ENCODE measurements at places on chromosomes 16 and 17. TPM values are rescaled to one million over a fixed set of nuclear protein-coding genes. Genes with fewer than 3 reads are reported as not detected.
A peak's percentile ranks its signal among the peaks of the same experiment; 100 is the strongest.

The LGALS3BP gene
- 21.7 TPM for total RNA-seq

The HAS3 gene
- total RNA-seq, result 4.2 TPM

The SECTM1 gene
- not detected for total RNA-seq

The ABCC12 gene
- 0.07 TPM for total RNA-seq

The SYCE1L gene
- total RNA-seq, result 24.8 TPM

The NPB gene
- total RNA-seq, result 1.1 TPM

The TBC1D3E gene
- total RNA-seq, result not detected

The ABCA3 gene
- 19.6 TPM for total RNA-seq

The NPIPB6 gene
- total RNA-seq, result 1.5 TPM

The KRTAP3-3 gene
- total RNA-seq, result not detected

The ASIC2 gene
- total RNA-seq, result not detected

The CES3 gene
- 2.4 TPM for total RNA-seq

The ABCC6 gene
- total RNA-seq, result 0.77 TPM

The SNX20 gene
- total RNA-seq, result not detected

The KRTAP3-1 gene
- not detected for total RNA-seq

The AURKB gene
- total RNA-seq, result 186 TPM

DNA sequence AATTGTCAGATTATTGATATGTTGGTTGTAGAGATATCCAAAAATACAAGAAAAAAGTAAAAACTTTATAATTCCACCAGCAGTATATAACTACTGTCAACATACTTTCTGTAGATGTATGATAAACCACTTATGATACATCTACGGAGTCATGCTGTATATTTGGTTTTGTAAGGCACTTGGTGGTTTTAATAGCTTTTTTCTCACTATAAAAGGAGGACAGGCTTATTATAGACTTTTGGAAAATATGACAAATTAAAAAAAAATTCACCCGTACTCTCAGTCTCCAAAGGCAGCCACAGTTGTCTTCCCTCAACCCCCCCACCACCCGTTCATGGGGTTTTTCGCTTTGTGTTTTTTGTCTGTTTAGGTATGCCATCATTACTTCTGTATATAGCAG lies 14.8 kb downstream of the RAI1 start:
- DNase-seq, result no peak

DNA sequence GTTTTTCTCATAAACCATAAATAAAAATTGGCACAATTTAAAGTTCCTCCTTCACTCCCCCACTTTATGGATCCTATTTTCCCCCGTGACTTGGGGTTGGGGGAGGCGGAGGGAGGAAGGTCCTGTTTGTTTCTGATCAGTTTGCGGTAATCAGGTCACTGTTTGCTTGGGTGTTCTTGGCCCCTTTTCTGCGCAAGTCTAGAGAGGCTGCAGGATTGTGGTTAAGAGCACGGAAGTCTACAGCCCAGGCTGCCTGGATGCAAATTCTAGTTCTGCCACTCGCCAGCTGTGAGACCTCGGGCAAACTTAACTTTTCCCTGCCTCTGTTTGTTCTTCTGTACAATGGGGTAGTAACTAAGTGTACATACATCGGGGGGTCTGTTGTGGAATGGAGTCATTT lies 12.1 kb downstream of the ATP2C2 start:
- no peak for DNase-seq

DNA sequence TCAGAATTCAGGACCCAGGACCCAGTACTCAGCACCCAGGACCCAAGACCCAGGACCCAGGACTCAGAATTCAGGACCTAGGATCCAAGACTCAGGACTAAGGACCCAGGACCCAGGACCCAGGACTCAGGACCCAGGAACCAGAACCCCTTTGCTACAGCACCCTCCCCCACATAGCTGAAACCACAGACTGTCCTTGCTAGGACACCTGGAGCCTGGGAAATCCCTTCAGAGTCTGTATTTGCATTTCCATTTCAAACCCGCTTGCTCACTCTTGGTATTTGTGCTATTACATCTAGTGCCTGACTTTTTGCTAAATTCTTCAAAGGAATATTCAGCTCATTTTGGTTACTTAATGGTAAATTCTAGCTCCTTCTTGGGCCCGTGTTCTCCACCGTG lies 275.8 kb upstream of the MAF start:
- no peak for DNase-seq

- no peak for DNase-seq
These were observed 105.5 kb downstream of the KPNA2 start for GRCh38 chr17:68141050-68141449.

- DNase-seq, result no peak
These were observed 9.0 kb upstream of the LONP2 start for GRCh38 chr16:48235058-48235555.

DNA sequence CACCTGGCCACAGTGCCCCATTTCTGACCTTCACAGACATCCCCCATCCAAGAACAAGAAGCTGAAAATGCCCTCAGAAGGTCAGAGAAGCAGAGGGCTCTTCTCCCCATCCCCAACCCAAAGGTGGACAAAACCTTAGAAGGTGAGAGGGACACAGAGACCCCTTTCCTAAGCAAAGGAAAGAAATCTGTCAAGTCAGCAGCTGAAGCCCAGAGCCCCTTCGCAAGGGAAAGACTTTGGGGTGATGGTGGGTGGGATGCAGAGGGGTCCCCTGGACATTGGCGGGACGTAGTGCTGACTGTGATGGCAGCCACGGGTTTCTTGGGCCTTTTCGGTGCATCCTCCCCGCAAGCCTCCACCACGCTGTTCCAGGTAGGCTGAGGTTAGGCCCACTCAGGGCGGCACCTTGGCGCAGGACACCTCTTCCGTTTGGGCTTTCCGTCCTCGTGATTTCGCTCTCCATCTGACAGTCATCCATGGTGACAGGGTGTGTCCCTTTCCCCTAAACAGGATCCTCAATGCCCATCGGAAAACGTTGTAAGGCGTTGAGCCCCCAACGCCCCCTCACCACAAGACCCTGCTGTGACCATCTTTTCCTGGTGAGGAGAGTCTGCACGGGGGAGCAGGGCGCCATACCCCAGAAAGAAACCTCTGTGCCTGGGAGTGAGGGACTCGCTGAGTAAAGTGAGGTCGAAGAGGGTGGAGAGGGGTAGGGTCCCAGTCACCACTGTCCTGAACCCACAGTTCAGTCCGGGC lies 10.7 kb upstream of the GSDMA start:
- DNase-seq, result no peak

- DNase-seq, result peak; percentile 77
These were observed 53.2 kb downstream of the NT5M start for GRCh38 chr17:17356149-17356930.

- no peak for DNase-seq
These were observed 1.8 kb downstream of the SLC12A4 start for GRCh38 chr16:67966549-67967182.

GRCh38 chr17:10859051-10859450 lies 21.2 kb upstream of the PIRT start:
- DNase-seq, result no peak

- DNase-seq, result no peak
These were observed 4.5 kb upstream of the TMEM235 start for GRCh38 chr17:78226759-78227454.

DNA sequence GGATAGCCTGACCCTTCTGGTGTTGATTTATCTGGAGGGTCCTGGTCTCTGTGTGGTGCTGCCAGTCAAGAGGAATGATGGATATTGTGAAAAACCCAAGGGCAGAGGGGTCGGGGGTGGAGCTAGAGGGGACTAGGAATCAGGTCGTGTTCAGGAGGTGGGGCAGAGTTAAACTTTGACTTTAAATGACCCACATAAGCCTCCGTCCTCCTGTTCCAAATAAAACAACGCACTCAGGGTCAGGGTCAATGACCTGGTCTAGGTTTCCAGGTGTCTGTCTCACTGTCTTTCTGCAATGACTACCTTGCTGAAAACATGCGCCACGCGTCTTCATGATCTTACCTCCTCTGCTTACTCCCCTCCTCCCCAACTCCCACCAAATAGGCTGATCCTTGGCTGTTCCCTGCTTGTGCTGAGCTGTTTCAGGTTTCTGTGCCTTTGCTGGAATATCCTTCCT lies 14.7 kb downstream of the AOC3 start:
- no peak for DNase-seq

GRCh38 chr17:79981090-79981489 lies 54.6 kb downstream of the TBC1D16 start:
- no peak for DNase-seq

- DNase-seq, result no peak
These were observed 217.9 kb upstream of the PSMD7 start for GRCh38 chr16:74078511-74079231.

DNA sequence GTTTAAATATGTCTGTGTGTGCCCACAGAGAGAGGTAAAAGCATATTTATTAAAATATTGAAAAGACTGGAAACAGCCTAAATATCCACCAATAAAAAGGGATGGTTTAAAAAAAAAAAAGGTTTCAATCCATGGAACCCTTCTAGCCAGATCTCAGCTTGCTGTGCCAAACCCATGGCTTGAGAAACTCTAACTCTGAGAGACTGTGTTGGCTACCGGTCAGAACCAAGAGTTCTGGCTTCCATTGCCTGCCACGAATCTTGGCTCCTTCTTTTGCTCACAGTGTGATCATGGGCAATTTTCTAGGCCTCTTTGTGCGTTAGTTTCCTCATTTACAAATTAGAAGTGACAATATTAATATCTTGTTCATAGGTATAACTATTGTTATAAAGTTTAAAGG lies 201.3 kb upstream of the IRX3 start:
- DNase-seq, result no peak

- DNase-seq, result no peak
These were observed 5.7 kb downstream of the GPR179 start for GRCh38 chr17:38338053-38338452.

GRCh38 chr16:80964351-80964750 lies 42.3 kb downstream of the CMC2 start:
- no peak for DNase-seq

DNA sequence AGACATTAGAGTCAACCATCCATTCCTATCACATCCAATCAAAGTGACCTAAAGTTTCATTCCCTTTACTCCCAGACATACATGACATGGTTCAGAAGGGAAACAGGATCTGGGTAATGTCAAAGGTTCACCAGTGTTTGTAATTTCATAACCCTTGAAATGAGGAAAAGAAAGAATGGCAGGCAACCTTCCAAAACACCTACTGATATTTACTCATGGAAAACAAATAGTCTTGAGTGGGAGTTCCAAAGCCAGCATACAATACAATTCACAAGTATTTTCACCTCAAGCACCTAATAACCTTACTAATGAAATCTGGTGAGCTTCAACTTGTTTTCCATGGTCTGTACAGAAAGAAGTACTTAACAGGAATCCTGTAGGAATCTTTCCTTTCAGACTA lies 72.5 kb upstream of the AXIN2 start:
- no peak for DNase-seq

DNA sequence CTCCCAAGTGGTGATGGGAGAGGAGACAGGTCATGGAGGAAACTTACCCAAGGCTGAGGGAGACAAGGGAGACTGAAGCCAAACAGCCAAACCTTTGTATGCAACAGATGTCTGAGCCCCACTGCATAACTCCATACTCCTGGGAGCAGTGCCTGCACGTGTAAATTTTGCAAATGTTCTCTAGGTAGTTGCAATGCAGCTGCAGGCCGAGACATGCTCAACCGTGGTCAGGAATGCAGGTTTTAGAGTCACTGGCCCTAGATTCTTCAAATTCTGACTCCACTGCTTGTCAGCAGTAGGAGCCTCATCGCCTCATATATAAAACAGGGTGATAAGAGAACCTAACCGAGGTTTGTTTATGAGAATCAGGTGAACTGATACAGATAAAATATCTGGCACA lies 11.5 kb downstream of the DYNLRB2 start:
- DNase-seq, result no peak

- peak; percentile 90 for DNase-seq
These were observed 41.5 kb downstream of the CD300LF start for GRCh38 chr17:74671031-74671771.

- DNase-seq, result no peak
These were observed 28.9 kb upstream of the RPH3AL start for GRCh38 chr17:381516-381915.

GRCh38 chr16:56318827-56319140 lies 106.6 kb downstream of the AMFR start:
- DNase-seq, result no peak

DNA sequence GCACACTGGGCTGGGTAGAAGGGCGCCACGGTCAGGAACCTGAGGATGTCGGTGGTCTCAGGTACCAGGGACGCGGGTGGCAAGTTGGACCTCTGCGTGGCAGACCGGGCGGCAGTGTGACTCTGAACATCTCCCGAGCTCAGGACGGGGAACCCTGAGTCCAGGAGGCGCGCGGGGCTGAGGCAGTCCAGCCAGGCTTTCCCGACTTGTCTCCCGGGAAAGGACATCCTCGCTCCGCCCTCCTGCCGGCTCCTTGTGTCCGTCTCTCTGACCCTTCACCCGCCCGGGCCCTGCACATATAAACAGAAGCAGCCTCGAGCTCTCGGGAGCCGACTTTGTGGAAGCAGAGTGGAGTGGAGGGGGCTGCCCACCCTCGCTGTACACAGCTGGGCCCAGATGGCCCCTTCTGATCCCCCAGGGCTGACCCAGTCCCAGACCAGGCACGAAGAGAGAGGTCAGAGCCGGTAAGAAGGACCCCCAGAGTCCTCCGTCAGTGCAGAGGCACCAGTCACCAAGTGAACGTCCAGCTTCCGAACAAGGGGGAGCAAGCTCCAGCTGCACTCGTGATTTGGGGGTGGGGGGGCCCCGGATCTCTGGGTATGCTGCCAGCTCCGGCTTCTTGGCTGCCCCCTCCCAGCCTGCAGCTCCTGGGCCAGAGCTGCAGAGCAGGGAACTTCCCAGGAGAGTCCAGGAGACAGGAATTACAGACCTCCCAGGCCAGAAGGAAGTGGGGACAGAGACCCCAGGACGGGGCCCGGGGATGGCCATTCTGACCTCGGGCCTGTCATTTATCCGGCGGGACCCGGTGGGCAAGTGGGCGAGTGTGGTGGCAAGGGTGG lies 8.5 kb upstream of the P2RX1 start:
- peak; percentile 51 for DNase-seq

DNA sequence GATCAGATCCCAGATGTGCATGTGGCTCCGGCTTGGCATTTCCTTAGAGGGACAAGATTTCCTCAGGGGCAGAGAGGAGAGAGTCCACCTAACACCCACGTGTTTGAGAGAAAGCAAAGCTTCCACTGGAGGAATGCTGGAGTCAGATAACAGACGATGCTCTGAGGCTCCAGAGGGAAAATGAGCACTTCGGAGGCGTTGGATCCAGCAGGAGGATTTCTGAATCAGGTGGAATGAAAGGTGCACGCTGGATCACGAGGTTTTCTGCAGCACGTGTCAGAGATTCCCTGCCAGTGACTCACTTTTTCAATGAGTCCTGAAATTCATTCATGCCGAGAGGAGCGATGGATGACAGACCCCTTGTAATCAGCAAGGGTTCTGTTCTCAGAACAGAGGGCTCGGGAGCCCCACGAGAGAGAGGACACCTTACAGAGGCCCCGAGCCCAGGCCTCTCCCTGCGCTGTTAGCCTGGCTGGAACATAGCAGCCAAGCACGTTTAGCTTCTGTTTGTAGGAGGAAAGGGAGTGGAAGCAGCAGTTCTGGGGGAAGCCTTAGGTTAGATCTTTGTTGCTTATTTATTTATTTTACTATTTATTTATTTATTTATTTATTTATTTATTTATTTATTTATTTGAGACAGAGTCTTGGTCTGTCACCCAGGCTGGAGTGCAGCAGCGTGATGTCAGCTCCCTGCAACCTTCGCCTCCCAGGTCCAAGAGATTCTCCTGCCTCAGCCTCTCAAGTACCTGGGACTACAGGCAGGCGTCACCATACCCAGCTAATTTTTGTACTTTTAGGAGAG lies 49.3 kb upstream of the JPH3 start:
- DNase-seq, result no peak

GRCh38 chr17:46002311-46002972 lies 3.4 kb downstream of the STH start:
- DNase-seq, result peak; percentile 78
